ENCODE measurements at places on chromosomes 16 and 17. TPM values are rescaled to one million over a fixed set of nuclear protein-coding genes. Genes with fewer than 3 reads are reported as not detected.

- DNase-seq: no peak
Measured at GRCh38 chr16:30110661-30111060, 2.7 kb downstream of the GDPD3 start.

DNA sequence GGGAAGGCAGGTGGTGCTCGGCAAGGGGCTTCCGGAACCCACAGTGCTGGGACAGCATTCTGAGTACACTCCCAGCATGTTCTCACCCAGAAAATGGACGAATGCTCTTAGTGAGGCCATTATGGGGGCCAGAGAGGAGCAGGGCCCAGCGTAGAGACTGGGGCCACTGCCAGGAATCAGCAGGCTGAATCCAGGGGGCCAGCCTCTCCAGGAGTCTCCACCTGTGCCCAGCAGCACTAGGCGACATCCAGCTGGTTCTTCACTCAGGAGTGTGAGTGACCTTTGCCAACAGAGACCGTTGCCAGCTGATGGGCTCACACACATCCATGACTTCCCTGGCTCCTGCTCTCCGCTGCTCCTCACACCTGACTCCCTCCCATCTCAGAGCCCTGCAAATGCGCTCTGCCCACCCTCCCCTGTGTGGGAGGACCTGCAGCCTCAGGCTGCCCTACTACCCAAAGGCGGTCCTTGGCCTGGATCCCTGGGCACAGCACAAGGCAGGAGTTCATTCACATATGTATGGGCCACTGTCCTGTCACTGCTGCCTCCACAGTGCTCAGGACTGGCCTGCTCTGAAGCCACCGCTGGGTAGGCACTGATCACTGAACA is 5.1 kb downstream of the RHBDF1 start:
- DNase-seq: no peak

- no peak for DNase-seq
Measured at GRCh38 chr17:44223541-44224071, 4.1 kb upstream of the UBTF start.

GRCh38 chr17:27236717-27237315 is 57.1 kb upstream of the WSB1 start:
- DNase-seq: peak; percentile 39

DNA sequence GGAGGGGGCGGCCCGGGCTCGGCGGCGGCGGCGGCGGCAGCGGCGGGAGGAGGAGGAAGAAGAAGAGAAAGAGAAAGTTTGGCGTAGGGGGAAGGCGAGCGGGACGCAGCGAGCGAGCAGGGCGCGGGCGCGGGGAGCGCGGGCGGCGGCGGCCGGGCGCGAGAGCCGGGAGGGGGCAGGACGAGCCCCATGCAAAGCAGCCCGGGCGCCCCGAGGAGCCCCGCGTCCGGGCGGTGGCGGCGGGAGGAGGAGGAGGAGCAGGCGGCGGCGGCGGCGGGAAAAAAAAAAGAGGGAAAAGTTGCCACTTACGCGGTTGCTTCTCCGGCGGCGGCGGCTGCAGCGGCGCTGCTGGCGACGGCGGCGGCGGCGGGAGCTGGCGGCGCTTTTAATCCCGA is 10.3 kb upstream of the ZFHX3 start:
- DNase-seq: peak; percentile 26

The CHTF18 gene
- 119 TPM for total RNA-seq

The SHPK gene
- 19.5 TPM for total RNA-seq
